ENCODE measurements at places on chromosomes 2 and 18.

- no peak for DNase-seq
Observed at GRCh38 chr2:211114826-211115455, 558.5 kb downstream of the CPS1 start.

DNA sequence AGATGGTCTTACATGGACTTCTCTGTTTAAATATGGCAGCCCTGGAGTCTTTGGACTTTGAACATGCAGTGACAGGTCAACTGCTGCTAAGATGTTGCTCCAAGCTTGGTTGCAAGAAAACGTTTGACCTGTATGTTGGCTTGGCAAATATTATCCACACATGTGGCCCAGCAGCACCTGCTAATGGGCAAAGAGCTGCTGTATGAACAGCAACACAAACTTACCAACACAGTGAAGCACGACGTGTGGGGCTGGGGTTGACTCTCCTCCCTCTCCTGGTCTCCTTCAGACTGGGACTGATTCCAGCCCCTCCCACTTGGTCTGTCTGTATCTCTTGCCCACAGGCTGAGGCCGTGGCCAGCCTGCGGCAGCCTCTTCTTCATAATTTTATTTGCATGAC, 3.8 kb downstream of the KCNE4 start:
- DNase-seq = no peak

DNA sequence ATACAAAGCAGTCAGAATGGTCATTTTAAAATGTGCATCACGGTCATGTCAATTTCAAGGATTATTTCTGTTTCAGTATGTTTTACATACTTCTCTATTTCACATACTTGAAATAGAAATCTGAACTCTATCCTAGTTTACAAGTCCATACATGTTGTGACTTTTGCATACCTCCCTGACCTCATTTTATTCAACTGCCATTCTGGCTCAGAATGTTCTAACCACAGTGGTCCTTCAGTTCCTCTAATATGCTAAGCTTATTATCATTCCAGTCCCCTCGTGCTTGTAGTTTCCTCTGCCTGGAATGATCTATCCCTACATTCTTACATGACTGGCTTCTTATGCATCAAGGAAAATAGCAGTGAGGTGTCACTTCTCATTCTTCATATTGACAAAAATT, 295.6 kb downstream of the KIAA1328 start:
- DNase-seq = no peak

GRCh38 chr2:152477347-152478092, 142.5 kb downstream of the FMNL2 start:
- no peak for DNase-seq

DNA sequence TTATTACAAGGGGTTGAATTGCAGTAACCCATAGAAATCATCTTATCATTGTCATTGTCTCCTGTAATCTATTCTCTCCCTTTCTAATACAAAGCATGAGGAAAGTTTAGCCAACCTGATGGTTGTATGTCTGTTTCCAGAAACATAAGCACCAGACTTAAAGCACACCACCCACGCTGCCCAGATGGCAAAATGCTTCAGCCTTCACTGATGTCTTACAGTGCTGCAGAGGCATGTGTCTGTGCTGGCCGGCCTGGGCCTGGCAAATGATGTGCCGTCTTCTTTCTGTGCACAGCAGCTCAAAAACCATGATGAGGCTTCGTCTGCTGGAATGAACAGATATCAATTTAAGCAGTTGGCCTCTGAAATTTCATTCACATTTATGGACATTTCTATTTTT, 443.0 kb upstream of the RGPD4 start:
- DNase-seq = no peak

DNA sequence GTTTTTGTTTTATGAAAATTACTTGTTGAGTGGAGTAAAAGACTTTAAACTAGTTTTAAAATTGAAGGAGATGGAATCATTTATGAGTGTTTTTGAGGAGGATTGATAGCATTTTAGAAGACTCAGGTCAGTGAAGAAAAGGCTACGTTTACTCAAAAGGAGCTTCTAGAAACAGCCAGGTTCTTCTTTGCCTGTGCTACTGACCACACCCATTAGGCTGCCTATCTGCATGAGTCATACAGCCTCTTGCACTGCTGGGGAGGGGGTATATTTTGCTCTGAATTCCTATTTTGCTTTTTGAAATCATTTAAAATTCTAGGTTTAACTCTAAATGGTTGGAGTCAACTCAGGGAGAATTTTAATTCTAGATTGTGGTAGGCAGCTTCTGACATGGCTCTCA, 22.3 kb downstream of the EFEMP1 start:
- DNase-seq = no peak

GRCh38 chr2:99481941-99482340, 7.9 kb downstream of the REV1 start:
- DNase-seq = no peak

DNA sequence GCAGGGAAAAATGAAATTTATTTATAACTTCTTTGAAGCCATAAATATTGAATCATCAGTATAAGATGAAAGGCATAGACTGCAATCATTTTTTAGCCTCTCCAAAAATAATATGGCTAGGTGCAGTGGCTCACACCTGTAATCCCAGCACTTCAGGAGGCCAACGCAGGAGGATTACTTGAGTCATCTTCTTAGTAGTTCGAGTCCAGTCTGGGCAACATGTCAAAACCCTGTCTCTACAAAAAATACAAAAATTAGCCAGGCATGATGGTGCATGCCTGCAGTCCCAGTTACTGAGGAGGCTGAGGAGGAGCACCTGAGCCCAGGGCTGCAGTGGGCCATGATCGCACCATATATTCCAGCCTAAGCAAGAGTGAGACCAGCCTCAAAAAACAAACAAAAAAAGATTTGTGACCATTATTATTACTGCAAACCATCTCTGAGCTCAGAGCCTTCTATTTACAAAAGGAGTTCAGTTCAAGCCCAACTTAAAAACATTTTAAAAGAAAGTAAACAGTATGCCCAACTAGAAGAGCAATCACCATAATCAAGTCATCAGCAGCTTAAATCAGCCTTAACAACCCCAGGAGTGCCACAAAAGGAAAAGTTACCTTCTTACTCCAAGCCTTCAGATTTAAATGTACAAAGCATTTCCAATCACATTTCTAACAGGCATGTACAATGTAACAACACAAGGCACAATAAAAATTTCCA, 37.5 kb downstream of the KCNG3 start:
- DNase-seq = no peak

DNA sequence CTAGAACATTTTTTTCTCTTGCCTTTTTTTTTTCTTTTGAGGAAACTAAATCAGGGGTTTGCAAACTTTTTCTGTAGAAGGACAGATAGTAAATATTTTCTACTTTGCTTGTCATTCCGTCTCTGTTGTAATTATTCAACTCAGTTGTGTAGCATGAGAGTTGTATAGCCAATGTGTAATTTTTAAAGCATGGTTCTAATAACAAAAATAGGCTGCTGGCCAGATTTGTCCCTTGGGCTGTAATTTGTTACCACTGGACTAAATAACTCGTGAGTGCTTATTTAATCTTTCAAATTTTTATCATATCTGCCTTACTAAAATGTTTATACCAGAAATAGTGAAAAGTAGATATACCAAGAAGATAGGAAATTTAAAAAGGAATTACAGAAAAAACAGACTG, 43.0 kb downstream of the CCDC148 start:
- no peak for DNase-seq

- DNase-seq = no peak
Observed at GRCh38 chr2:144645083-144645778, 125.3 kb upstream of the ZEB2 start.

DNA sequence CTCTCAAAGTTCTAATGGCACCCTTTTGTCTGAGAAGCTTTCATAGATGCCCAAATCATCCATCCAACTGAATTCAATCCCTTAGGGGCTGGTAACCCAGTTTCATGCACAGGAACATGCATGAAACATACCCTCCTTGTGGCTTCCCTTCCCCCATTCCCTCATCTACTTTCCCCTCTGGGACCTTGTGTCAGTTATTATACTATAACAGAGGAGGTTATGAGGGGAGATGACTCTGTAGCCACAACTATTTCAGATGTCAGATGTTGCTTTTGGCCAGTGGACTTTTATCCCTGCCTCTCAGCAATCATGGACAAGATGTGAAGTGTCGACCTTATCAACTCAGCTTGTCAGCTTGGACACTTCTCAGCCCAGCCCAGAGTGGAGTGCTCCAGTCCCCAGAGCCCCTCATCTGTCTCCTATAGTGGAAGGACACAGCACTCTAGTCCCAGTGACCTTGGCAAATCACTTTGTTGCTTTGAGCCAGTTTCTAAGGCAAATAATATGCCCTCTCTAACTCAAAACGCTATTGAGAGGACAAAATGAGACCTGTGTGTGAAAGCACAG, 8.4 kb downstream of the DHRS9 start:
- DNase-seq = no peak

- DNase-seq = no peak
Observed at GRCh38 chr2:202036601-202037037, 3.0 kb downstream of the FZD7 start.
